ENCODE measurements at places on chromosomes 6 and 20.

DNA sequence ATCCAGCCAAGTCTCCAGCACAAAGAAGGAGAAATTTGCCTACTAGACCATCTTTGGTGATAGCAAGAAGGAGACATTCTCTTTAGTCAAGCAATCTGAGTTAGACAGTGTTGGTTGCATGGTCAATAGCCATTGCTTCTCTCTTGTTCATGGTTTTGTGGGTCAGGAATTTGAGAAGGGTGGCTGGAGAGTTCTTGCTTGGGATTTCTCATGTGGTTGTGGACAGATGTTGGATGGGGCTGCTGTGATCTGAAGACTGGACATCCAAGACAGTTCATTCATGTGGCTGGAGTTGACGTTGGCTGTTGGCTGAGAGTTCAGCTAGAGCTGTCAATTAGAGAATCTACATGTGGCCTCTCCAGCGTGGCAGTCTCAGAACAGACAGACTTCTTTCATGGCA, 322.3 kb upstream of the PRDM1 start:
- no peak for DNase-seq

DNA sequence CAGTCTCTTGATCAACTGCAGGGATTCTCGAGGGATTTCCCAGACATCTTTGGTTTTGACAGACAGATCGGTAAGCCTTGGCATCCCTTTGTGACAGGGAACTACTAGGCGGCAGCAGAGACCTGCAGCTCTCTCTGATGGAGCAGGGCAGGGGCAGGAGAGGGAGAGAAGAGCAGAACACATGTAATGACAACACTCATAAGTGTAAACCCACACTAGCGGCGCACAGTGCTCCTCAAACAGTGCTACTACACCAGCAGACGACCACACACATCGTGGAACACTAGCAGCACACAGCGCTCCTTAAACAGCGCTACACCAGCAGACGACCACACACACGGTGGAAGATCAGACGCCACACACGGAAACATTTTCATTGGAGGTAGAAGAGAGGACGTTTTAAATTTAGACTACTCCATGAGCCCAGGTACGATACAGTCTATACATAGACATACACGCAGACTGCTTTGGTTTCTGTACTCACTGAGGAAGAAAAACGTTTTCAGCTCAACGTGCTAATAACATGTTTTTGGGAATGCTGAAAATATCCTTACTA, 94.5 kb upstream of the TRAF3IP2 start:
- DNase-seq = no peak

GRCh38 chr6:121858310-121858709, 422.9 kb downstream of the GJA1 start:
- no peak for DNase-seq

GRCh38 chr6:82365016-82365795, 1.6 kb downstream of the TPBG start:
- no peak for DNase-seq

GRCh38 chr6:169980826-169981450, 229.5 kb downstream of the ERMARD start:
- DNase-seq = no peak

- DNase-seq = no peak
Observed at GRCh38 chr6:17311595-17312311, 30.6 kb downstream of the RBM24 start.

Data from activated CD4-positive, alpha-beta T cell treated with anti-CD3 and anti-CD28 coated beads for 1 hour (primary cell).